Pericardium fibroblast (primary cell): ENCODE measurements at places on chromosomes 2 and 18. TPM values are rescaled to one million over a fixed set of nuclear protein-coding genes. Genes with fewer than 3 reads are reported as not detected.

IL18R1 gene
- total RNA-seq: 7.5 and 8.9 TPM in 2 replicates

COLEC12 gene
- 16.8 and 107 TPM in 2 replicates for total RNA-seq

DTNA gene
- 6.7 and 16.1 TPM in 2 replicates for total RNA-seq

PDE1A gene
- 20.9 and 90.7 TPM in 2 replicates for total RNA-seq

TANC1 gene
- 10.4 and 17.3 TPM in 2 replicates for total RNA-seq

ERCC3 gene
- total RNA-seq: 16.1 and 25.7 TPM in 2 replicates

CFC1 gene
- total RNA-seq: not detected in 2 replicates

QPCT gene
- 2.8 and 9.0 TPM in 2 replicates for total RNA-seq

NOSTRIN gene
- total RNA-seq: 0.43 and 2.6 TPM in 2 replicates

CHRND gene
- total RNA-seq: 0.26 TPM in 1 of 2 replicates, not detected in the other

CASP8 gene
- 8.9 and 18.2 TPM in 2 replicates for total RNA-seq

HAAO gene
- total RNA-seq: 0.70 TPM in 1 of 2 replicates, not detected in the other

TUBA3E gene
- not detected in 2 replicates for total RNA-seq

C2orf78 gene
- total RNA-seq: not detected in 2 replicates

SCN7A gene
- 2.6 and 4.3 TPM in 2 replicates for total RNA-seq

NAT8 gene
- not detected in 2 replicates for total RNA-seq

CHPF gene
- 371 and 527 TPM in 2 replicates for total RNA-seq

CPLX4 gene
- total RNA-seq: not detected in 2 replicates

ABCG8 gene
- not detected in 2 replicates for total RNA-seq

IL1R1 gene
- total RNA-seq: 195 and 206 TPM in 2 replicates

IL37 gene
- total RNA-seq: not detected in 2 replicates

UPP2 gene
- total RNA-seq: not detected in 2 replicates

MYOM1 gene
- total RNA-seq: 1.4 and 3.0 TPM in 2 replicates

LRATD1 gene
- 0.77 TPM in 1 of 2 replicates, not detected in the other for total RNA-seq

NTSR2 gene
- total RNA-seq: not detected in 2 replicates

FABP1 gene
- not detected in 2 replicates for total RNA-seq

CARF gene
- 8.3 and 9.0 TPM in 2 replicates for total RNA-seq

CNGA3 gene
- total RNA-seq: not detected in 2 replicates

DLX1 gene
- total RNA-seq: not detected in 2 replicates
